ENCODE measurements at places on chromosomes 7 and 10.

- no peak for DNase-seq
Observed at GRCh38 chr10:17077890-17078289, 51.7 kb downstream of the CUBN start.

DNA sequence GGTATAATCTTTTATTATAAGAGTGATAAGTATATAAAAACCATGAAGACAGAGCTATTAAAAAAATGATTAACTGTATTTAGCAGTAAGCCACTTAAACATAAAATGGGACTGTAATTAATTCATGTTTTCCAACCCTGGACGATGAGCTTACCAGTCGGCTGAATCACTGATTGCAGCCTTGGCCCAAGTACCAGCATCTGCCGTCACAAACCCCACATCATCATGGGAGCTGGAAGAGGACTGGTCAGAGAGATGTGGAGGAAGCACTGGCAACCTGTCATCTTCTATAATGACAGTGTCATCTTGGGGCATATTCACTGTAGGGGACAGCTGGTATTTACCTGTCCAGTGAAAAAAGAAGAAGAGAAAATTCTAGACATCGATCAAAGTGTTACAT, 473.6 kb downstream of the PARD3 start:
- no peak for DNase-seq

DNA sequence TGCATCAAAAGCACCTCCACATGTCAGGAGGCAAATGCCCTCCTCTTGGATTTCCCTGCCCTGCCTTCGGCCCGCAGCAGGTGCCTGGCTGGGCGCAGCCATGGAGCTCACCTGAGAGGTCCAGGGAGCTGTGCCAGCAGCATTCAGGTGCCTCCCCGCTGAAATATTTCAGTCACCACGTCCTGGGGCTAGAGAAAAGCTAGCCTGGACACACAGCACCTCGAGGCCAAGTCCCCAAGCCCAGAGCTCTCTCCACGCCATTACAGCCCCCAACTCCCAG, 102.7 kb downstream of the MAD1L1 start:
- no peak for DNase-seq

DNA sequence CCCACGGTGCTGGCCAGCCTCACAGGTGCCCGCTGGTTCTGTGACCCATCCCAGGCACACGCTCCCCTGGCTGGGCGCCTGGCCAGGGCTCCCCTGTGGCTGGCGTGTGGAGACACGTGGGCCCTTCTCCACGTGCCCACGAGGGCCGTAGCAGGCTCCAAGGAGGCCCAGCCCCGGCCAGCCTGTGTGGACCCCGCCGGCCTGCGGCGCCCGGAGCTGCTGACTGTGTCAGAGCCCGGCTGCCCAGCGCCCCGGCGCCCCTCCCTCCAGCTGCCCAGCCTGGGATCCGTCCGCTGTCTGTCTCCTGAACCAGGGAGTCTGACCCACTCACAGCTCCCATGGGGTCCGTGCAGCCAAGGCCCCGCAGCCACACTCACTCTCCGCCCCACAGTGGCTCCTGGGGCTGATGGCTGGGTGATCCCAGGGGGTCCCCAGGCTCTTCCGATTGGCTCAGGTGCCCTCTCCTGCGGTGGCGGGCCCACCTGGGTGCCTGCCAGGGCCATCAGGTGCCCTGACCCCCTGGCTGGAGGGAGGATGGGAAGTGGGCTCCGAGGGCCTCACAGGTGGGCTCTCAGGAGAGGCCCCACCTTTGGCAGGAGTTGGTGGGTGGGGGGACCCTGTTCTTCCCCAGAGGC, 9.6 kb downstream of the TMEM184A start:
- no peak for DNase-seq

- DNase-seq, result no peak
Observed at GRCh38 chr10:61452655-61453641, at the start of gene TMEM26. TMEM26 (minus strand) TSS chr10:61453381; CDS start chr10:61453081, 300 bp downstream.

Data from activated CD4-positive, alpha-beta T cell treated with anti-CD3 and anti-CD28 coated beads for 24 hours (primary cell).